ENCODE measurements at places on chromosomes 13 and 19. TPM values are rescaled to one million over a fixed set of nuclear protein-coding genes. Genes with fewer than 3 reads are reported as not detected.

LYPD3 gene
- 1.4 TPM for polyA plus RNA-seq

KIR3DL1 gene
- polyA plus RNA-seq = 144 TPM

DNA sequence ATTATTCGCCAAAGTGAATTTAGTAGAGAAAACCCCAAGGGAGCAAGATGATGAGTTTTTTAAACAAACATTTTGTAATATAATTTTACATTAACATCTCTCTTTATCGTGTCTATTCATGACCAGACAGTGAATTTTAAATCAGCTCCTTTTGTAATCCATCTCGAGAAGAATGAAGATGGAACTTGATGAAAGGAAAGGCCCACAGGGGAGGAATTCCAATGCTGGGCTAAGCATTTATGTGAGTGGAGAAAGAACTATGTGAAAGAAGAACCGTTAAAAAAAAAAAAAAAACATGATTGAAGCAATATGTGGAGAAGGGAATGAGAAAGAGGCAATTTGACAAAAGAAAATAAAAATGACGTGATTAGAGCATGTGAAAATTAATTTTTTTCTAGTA is 170.6 kb downstream of the KCTD12 start:
- peaks cover 3% of the 10 kb centered on the region for H3K27me3 ChIP-seq
- no peaks in the 10 kb centered on the region for H3K4me1 ChIP-seq
- DNase-seq = no peak
- no peaks in the 10 kb centered on the region for H3K36me3 ChIP-seq

DNA sequence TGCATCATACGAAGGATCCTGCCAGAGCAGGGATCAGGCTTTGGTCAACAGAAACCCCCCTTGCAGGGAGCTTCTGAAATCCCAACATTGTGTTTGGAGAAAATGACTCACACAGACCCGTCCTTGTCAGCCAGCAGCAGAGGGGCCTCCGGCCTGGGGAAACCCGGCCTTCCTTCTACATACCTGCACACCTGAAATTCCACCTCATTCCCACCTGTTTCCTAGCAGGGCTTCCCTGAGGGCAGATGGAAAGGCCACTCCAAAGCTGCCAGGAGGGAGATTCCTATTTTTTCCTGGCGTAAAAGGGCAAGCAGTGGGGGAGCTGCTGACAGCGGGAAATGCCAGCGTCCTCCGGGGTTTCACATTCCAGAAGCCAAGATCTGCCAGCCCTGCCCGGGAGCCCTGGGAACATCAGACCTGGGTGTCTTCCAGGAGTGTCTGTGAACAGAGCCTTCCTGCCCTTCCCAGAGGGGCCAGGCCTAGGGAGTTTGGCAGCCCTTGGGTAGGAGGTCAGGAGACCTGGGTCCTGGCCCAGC is 3.0 kb upstream of the IGFL1 start:
- no peaks in the 10 kb centered on the region for H3K36me3 ChIP-seq
- no peak for DNase-seq
- peaks cover 20% of the 10 kb centered on the region for H3K27me3 ChIP-seq
- peaks cover 13% of the 10 kb centered on the region for H3K4me1 ChIP-seq
- H3K4me3 ChIP-seq = no peak overlapping the region

DNA sequence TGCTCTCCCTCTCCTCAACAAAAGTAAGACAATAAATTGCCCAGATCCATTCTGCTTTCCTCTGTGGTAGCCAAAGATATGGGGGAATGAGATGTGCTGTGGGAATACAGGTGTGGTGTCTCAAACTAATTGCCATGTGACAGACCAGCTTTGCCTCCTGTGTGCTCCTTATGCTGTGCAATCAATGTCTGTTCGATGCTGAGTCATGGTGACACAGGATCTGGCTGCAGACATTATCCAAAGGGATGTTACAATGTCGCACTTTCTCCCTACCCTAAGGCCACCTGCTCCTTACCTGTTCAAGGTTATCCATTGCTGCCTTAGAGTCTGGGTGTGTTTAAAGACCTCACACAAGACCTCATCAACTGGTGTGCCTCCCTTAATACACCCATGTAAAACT is 32.5 kb downstream of the FGF14 start:
- DNase-seq = no peak
- H3K36me3 ChIP-seq = no peaks in the 10 kb centered on the region
- H3K27me3 ChIP-seq = no peaks in the 10 kb centered on the region
- no peak overlapping the region for H3K27ac ChIP-seq

DNA sequence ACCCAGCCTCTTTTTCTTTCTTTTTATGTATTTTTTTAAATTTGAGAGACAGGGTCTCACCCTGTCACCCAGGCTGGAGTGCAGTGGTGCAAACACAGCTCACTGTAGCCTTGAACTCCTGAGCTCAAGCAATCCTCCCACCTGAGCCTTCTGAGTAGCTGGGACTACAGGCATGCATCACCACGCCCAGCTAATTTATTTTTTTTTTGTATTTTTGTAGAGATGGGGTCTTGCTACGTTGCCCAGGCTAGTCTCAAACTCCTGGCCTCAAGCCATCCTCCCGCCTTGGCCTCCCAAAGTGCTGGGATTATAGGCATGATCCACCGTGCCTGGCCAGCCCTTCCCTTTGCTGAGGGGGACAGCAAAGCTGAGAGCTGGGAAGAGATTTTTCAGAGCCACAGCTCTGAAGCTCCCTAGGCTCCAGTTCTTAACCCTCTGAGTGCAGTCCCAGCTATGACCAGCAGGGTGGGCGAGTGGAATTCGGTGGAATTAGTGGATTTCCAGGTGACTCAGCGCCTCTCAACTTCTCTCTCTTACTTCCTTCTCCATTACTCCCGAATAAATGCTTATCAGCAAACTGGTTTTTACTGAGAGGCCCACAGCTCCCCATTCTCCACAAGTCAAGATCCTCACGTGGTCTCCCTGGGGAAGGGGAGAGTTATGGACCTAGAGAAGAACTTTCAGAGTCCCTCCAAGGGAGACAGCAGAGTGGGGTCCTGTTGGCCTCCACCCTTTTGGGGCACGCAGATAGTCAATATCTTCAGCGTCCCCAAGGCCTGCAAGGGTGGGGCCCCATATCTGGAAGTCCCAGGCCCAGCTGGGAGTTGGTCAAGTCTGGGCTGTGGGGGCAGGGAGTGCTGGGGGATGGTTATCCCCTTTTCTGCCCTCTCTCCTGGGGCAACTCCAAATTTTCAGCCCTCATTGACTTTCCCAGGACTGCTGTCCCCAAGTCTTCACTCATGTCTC is 1.2 kb downstream of the BLVRB start:
- peak overlapping the region; percentile 75 for H3K4me3 ChIP-seq
- peak overlapping the region; percentile 74 for H3K27ac ChIP-seq
- H3K27me3 ChIP-seq = peaks cover 39% of the 10 kb centered on the region
- H3K36me3 ChIP-seq = no peaks in the 10 kb centered on the region

- H3K27ac ChIP-seq = no peak overlapping the region
- DNase-seq = no peak
- peaks cover 2% of the 10 kb centered on the region for H3K27me3 ChIP-seq
- no peaks in the 10 kb centered on the region for H3K4me1 ChIP-seq
- no peak overlapping the region for H3K4me3 ChIP-seq
- no peaks in the 10 kb centered on the region for H3K36me3 ChIP-seq
These were observed 117.6 kb upstream of the SOX1 start for GRCh38 chr13:111949311-111949710.
